ENCODE measurements at places on chromosomes 2 and 18.

- no peaks in the 10 kb centered on the region for H3K4me1 ChIP-seq
- H3K4me3 ChIP-seq: no peak overlapping the region
- no peaks in the 10 kb centered on the region for H3K36me3 ChIP-seq
- H3K27ac ChIP-seq: no peak overlapping the region
These were observed 37.9 kb downstream of the CDH20 start for GRCh38 chr18:61371111-61371510.

DNA sequence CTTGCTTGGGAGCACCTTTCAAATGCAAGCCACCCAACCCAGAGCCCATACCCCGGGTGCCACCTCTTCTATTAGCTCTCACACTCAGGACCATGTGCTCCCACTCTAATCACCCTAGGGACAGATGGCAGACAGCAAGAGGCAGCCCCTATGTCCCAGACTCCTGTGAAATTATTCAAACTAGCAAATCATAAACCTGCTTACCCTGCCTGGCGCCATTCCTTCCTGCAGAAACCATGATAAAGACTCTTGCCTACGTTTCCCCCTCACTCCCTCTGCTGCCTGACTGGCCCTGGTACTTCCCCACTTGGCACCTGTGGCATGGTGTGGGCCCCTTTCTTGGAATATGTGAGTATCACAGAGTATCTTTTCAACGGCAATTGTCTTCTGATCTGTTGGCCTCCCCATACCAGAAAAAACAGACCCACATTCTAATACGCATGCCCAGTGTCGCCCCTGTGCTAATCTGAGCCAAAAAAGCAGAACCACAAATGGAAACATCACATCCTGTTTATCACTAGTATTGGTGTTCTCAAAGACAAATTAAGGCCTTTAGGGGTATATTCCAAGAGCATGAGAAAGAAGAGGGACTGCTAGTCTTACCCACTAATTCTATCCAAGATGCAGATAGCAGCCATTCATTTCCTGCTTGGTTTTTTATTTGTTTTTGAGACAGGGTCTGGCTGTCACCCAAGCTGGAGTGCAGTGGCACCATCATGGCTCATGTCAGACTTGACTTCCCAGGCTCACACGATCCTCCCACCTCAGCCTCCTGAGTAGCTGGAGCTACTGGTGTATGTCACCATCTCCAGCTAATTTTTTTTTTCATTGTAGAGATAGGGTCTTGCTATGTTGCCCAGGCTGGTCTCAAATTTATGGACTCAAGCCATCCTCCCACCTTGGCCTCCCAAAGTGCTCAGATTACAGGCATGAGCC, 44.1 kb upstream of the TTC39C start:
- no peak overlapping the region for H3K4me3 ChIP-seq
- peak; percentile 91 for DNase-seq
- no peaks in the 10 kb centered on the region for H3K27me3 ChIP-seq
- no peak overlapping the region for H3K27ac ChIP-seq
- no peaks in the 10 kb centered on the region for H3K36me3 ChIP-seq

GRCh38 chr2:191869178-191869577, 22.3 kb upstream of the CAVIN2 start:
- no peaks in the 10 kb centered on the region for H3K36me3 ChIP-seq
- no peaks in the 10 kb centered on the region for H3K27me3 ChIP-seq
- no peak for DNase-seq
- H3K4me1 ChIP-seq: peaks cover 11% of the 10 kb centered on the region

DNA sequence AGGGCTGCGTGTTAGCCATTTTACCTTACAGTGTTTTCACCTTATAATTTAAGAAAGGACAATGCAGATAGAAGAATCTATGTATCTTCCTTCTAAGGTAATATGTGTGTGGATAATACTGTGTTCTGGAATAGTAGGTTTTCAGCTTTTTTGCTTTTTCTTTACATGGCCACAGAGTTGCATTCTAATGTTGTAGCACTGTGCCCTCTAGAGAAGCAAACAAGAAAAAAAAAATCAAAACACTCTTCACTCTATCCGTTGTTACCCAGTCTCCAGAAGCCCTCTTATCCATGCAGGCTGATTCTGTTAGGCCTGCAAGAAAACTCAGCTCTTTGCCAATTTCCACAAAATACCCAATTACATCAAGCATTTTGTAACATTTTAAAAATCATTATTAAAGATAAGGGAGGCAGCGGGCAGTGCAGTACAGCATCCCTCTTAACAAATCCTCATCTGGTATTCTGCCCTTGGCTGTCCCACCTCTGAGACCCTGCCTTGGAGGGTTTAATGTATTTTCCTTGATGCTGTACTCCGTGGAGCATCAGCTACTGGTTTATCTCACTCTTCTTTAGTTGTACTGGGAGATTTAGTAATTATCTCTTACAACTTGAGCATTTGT, 41.8 kb downstream of the CDH7 start:
- H3K27me3 ChIP-seq: no peaks in the 10 kb centered on the region
- no peak for DNase-seq
- no peaks in the 10 kb centered on the region for H3K4me1 ChIP-seq
- no peak overlapping the region for H3K27ac ChIP-seq

DNA sequence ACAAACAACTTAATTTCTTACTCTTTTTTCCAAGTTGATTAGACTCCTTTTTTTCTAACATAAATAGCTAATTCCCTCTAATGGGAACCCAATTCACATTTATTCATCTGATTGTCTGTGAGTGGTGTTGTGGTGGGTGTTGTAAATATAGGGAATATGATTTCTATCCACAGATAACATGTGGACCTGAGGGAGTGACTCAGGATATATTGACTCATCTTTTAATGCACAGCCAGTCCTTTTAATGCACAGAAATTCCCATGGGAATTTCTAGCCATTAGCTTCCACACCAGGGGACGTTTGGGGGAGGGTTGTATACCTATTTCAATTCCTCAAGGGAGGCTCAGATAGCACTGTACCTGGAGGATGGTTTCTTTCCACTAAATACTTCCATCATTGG, 1339.6 kb upstream of the LRRTM1 start:
- no peaks in the 10 kb centered on the region for H3K4me1 ChIP-seq
- no peak overlapping the region for H3K4me3 ChIP-seq
- no peaks in the 10 kb centered on the region for H3K27me3 ChIP-seq
- no peak overlapping the region for H3K27ac ChIP-seq
- H3K36me3 ChIP-seq: no peaks in the 10 kb centered on the region
- DNase-seq: no peak

DNA sequence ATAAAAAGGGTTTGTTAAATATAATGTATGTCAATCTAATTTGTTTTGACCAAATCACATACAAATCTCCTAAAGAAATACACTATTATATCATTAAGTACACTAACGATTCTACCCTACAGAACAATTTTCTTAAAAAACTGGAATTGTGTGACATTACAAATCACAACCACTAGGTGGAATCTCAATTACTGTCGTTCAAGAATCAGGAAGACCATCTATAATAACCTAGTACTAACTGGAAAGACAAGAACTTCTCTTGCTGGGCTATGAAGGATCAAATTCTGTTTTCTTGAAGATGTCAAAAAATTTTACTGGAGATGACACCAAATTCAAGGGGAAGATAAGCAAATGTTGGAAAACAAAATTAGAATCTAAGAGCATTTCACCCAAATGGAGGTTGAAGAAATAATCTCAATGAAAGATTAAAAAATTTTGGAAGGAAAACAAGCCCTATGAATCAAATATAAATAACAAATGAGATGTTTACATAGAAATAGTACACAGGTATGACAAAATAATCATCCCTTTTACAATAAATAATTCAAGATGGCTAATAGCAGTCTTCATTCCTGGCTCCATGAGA, 110.9 kb downstream of the STK39 start:
- H3K27ac ChIP-seq: no peak overlapping the region
- no peaks in the 10 kb centered on the region for H3K27me3 ChIP-seq
- H3K4me1 ChIP-seq: no peaks in the 10 kb centered on the region
- DNase-seq: peak; percentile 65

GRCh38 chr2:128260239-128261138, 58.2 kb downstream of the HS6ST1 start:
- no peak overlapping the region for H3K4me3 ChIP-seq
- peak overlapping the region; percentile 62 for H3K27ac ChIP-seq
- no peaks in the 10 kb centered on the region for H3K27me3 ChIP-seq
- H3K36me3 ChIP-seq: no peaks in the 10 kb centered on the region
- peaks cover 11% of the 10 kb centered on the region for H3K4me1 ChIP-seq
- DNase-seq: peak; percentile 82

- H3K27me3 ChIP-seq: no peaks in the 10 kb centered on the region
- no peaks in the 10 kb centered on the region for H3K36me3 ChIP-seq
- H3K4me3 ChIP-seq: no peak overlapping the region
- no peak overlapping the region for H3K27ac ChIP-seq
These were observed 34.1 kb upstream of the GNAL start for GRCh38 chr18:11654736-11655605.

DNA sequence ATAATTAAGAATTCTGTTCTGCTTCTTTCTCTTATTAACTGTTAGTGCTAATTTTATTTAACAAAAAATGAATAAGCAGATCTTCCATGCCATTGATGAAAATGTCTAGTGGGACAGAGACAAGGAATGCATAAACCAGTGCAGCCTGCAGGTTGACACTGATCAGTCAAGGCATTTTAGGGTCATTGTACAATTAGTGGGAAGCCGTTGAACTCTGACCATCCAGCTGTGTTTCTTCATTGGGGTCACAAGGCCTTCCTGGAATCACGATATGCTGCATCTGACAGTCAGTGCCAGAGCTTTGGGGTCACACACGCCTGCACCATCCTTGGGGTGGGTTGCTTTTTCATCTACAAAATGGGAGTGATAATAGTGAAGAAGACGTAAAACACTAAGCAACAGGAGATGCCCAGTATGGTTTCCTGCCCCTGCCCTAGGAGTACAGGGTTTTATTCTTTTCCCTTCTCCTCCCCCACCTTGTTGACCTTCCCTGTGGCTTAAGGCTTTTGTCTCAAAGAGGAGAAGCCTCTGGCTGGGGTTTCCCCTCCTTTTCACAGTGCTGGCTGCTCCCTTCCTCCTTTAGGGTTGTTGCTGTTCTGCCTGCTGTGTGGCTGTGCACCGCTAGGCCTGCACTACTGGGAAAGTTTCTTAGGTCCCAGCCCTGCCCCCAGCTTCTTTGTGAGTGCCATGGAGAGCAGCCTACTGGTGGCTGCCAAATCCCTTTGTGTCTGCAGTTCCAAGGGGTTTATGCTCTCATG, 245.6 kb downstream of the TPGS2 start:
- DNase-seq: no peak
- no peaks in the 10 kb centered on the region for H3K27me3 ChIP-seq
- no peak overlapping the region for H3K4me3 ChIP-seq
- H3K4me1 ChIP-seq: peaks cover 3% of the 10 kb centered on the region

DNA sequence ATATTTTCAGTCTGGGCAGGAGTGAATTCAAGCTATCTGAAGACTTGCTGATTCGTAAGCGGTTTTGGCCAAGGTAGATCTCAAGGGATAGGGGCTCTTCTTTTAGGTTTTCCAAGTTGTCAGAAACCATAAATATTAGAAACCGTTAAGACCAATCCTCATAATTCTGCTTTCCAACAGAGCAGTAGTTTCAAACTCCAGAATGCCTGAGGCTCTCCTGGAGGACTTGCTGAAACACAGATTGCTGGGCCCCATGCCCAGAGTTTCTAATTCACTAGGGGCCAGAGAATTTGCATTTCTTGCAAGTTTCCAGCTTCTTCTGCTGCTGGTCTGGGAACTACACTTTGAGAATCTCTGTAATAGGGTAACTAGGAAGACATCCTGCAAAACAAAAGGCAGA, 1855.7 kb upstream of the CELF4 start:
- H3K36me3 ChIP-seq: no peaks in the 10 kb centered on the region
- DNase-seq: no peak
- H3K4me3 ChIP-seq: no peak overlapping the region
- H3K27ac ChIP-seq: no peak overlapping the region
- no peaks in the 10 kb centered on the region for H3K4me1 ChIP-seq

DNA sequence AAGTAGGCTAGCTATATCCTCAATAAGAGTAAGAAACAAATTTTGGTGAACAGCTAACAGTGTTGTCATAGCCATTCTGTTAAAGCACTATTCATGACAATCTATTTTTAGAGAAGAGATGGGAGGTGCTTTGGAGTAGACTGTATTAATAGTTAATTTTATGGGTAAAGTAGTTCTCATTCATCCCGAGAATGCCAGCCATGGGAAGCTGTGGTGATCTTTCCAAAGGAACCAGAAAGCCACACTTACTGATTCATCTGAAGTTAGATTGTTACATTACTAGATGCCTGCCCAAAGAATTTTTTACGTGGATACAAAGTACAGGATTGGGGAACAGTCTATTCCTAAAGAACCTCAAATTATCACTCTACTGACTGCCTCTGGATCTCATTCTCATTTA, 74.6 kb downstream of the ZRANB3 start:
- H3K36me3 ChIP-seq: no peaks in the 10 kb centered on the region
- no peak overlapping the region for H3K4me3 ChIP-seq
- DNase-seq: no peak

DNA sequence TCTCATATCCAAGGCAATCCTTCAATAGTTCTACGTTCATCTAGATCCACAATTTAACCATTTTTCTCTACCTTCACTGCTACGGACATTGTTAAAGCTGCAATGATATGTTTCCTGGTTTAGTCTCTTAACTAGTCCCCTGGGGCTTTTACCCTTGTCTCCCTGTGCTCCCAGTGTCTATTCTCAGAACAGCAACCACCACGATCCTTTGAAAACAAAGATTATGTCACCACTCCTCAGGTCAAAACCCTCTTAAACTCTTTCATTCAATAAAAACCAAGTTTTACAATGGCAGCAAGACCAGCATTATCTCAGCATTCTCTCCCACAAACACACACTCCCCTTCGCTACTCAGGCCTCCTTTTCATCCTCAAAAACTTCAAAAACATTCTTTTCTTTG, 298.2 kb upstream of the CHST9 start:
- no peaks in the 10 kb centered on the region for H3K4me1 ChIP-seq
- H3K27me3 ChIP-seq: no peaks in the 10 kb centered on the region
- no peaks in the 10 kb centered on the region for H3K36me3 ChIP-seq
- H3K27ac ChIP-seq: no peak overlapping the region
- DNase-seq: no peak
- H3K4me3 ChIP-seq: no peak overlapping the region

GRCh38 chr18:22848615-22849014, 84.5 kb upstream of the RBBP8 start:
- H3K27me3 ChIP-seq: no peaks in the 10 kb centered on the region
- no peak overlapping the region for H3K27ac ChIP-seq
- no peak for DNase-seq
- no peaks in the 10 kb centered on the region for H3K36me3 ChIP-seq

DNA sequence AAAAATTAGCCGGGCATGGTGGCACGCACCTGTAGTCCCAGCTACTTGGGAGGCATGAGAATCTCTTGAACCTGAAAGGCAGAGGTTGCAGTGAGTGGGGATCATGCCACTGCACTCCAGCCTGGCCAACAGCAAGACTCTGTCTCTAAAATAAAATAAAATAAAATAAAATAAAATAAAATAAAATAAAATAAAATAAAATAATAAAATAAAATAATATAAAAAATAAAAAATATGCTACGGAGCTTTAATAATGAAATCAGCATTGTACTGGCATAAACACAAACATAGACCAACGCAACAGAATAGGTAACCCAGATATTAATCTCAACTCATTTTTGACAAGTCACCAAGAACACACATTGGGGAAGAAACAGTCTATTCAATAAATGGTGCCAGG, 973.4 kb upstream of the SOX11 start:
- no peaks in the 10 kb centered on the region for H3K27me3 ChIP-seq
- no peaks in the 10 kb centered on the region for H3K4me1 ChIP-seq
- H3K4me3 ChIP-seq: no peak overlapping the region
- no peak overlapping the region for H3K27ac ChIP-seq
